Jurkat, Clone E6-1 (cell line): ENCODE measurements at places on chromosomes 4 and X.

GRCh38 chr4:70183168-70183939 is 12.2 kb upstream of the ODAM start:
- peak; percentile 58 for DNase-seq

DNA sequence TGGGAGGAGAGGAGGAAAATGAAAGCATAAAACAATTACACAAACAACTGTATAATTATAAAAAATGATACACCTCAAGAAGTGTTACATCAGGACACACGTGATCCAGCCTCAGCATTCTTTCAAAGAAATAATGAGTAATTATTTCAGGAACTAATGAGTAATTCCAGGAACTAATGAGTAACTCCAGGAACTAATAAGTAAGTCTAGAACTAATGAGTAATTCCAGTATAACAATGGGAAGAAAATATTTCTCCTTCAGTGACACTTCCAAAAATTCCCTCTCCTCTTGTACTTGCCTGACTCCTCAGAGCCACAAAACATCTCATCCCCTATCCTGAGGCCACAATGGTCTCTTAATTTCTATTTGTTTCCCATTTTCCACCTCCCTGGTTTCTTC is 63.5 kb upstream of the COL25A1 start:
- no peak for DNase-seq

DNA sequence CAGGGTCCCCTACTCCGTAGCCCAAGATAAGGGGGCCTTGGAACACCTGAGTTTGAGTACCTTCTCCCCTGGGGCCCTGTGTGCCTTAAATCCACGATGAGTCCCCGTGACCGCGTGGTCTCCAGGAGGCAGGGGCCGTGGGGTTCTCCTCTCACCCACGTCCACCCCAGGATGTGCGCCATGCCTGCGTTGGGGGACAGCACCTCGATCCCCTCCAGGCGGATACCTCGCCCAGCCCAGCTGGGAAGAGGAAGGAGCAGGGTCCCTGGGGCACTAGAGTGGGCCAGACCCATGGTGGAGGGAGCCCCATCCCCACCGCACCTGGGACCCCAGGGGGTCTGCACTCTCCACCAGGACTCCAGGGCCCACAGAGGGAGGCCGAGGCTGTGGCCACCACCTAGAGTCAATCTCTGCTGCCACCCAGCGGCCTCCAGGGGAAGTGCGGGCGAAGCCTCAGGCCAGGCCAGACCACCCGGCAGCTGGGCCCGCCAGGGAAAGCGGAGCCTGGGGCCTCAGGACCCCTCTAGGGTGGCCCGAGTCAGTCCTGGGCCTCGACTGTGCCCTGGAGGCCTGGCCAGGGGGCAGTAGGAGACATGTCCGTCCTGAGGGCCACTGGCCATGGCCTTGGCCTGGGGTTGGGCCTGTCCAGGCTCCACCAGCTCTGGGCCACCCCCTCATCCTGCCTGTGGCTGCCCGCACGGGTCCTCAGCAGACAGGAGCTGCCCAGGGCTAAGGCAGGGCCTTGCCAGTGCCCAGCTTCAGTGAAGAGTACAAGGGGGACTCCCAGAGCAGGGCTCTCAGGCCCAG is 55.0 kb downstream of the FAM53A start:
- peak; percentile 8 for DNase-seq

DNA sequence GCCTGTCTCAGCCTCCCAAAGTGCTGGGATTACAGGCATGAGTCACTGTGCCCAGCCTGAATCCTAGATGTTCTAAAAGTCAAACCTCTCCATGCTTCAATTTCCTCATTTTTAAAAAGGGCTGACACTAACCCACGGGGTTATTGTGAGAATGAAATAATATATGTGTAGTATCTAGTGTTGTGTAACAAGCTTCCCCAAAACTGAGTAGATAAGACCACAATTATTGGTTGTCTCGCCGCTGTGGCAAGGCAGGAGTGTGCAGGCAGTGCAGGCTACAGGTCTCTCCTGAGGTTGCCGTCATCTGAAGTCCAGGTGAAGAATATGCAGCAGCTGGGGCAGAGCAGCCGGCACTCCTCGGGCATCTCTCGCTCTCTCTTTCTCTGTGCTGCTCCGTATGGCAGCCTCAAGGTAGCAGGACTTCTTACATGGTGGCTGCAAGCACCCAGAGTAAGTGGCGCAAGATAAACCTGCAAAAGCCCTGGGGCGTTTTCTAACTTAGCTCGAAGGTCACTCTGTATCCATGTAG is 30.9 kb downstream of the RAB33B start:
- DNase-seq: no peak

DNA sequence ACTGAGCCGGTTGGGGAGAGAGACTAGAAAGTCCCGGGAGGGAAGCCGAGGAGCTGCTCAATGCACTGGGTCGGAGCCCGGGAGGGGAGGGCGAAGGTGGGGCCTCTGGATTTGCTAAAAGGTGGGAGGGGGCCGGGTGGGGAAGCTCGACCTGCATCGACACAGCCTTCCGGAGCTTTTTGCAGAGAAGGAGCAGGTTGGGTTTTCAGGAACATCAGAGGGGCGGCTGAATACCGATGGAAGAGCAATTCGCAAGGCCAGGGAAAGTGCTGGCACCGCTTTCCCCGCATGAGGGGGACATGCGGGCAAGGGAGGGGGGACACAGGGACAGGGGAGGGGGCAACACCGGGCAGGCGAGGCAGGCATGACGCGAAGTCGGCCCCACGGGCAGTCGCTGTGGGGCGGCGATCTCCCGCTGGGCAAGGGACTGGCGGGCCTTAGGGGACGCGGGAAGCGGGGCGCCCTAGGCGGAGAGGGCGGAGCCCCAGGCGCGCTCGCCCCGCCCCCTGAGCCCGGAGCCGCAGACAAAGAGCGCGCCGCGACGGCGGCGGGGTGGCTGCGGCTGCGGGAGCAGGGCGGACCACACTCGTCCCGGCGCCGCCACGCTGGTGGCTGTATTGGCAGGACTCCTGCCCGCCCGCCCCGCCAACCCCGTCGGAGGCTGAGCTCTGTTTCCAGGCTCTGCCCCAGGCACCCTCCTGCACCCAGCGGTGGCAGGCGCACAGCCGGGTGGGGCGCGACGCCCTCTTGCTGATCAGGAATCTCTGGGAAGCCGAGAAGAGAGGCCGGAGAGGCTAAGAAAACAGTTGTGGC is 11.6 kb downstream of the PDZD4 start:
- DNase-seq: no peak

- DNase-seq: peak; percentile 47
These were observed 63.7 kb downstream of the SEC24D start for GRCh38 chr4:118772081-118772766.

GRCh38 chr4:176896211-176896610 is 103.5 kb upstream of the VEGFC start:
- no peak for DNase-seq

GRCh38 chr4:143225167-143225566 is 40.5 kb downstream of the USP38 start:
- no peak for DNase-seq

DNA sequence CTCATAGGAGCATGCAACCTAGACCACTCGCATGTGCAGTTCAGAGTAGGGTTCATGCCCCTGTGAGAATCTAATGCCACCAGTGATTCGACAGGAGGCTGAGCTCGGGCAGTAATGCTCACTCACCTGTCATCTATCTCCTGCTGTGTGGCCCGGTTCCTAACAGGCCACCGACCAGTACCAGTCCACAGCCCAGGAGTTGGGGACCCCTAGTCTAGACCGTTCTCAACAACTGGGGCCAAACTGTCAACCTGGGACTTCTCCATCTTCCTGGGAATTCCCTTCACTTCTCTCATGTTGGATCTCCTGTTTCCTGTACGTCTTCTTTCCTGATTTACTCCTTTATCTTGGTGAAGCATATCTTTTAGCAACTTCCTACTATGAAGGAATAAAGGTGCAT is 79.4 kb upstream of the HELT start:
- no peak for DNase-seq

- DNase-seq: no peak
These were observed 99.1 kb downstream of the TRAPPC11 start for GRCh38 chr4:183758061-183758757.

- no peak for DNase-seq
These were observed 21.7 kb downstream of the LETM1 start for GRCh38 chr4:1834047-1834775.
